NCI-H1105 (cell line): ENCODE measurements at places on chromosomes 6 and 20.

DNA sequence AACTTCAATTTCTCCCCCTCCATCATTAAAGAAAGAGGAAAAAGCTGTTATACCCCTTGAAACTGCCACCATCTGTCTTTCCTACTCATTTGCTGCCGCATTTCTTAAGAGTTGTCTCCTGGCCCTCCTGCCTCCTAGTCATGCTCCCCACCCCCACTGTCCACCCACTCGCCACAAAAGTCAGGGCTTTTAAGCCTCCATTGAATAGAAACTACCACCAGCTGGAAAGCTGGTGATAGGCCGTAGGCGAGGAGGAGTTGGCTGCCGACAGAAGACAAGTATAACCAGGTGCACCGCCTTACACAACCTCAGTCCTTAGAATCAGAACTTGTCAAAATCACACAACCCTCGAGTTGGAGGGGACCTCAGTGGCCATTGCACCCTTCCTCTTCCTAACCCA lies 67.6 kb downstream of the B3GAT2 start:
- no peak for DNase-seq

DNA sequence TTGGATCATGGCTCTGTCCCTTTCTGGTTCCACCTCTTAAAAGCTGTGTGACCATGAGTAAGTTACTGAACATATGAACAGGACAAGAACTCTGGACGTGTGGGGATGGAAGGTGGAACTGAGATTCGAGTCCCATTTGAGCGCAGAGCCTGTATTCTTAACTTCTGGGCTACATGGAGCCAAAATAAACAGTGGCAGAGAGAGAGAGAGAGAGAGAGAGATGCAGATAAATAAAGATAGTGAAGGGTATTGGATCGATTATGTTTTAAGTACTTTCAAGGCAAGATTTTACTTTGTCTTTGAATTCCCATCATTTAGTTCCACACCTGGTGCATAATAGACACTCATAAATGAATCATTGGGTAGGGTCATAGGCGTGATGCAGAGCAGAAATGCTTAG lies 39.7 kb downstream of the SLC35D3 start:
- DNase-seq: no peak

DNA sequence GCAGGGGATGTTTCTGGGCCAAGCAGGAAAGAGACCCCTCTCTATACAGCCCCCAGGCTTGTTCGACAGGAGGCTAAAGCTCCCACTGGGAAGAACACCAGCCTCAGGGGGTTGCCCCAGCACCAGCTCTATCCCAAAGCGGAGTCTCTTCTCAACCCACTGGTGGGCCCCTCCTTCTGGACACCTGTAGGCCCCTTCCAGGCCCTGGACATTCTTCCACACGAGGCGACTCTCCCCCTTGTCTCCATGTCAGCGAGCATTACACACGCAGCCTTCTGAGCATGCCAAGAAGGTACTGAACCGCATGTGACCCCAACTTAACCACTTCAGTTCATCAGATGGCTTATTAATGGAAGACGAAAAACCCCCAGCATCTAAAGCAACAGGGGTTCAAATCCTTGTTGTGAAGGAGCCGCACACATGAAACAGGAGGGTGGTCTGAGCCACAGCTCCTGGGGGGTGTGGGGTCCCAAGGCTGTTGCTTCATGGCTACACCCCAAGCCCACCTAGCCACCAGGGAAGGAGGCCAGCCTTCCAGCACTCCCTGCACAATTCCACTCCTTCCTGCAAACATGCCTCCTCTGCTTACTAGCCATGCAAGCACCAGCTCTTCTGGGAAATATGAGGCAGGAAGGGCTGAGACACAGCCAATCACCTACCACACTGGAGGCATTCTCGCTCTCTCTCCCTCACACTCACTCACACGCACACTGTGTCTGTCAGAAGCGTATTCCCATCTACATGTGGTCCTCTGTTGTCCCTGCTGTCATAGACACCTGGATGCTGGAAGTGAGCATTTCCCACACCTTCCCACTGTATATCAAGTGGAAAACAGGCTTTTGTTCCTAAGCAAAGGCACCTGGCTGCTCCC lies 104.5 kb downstream of the NOL4L start:
- no peak for DNase-seq

DNA sequence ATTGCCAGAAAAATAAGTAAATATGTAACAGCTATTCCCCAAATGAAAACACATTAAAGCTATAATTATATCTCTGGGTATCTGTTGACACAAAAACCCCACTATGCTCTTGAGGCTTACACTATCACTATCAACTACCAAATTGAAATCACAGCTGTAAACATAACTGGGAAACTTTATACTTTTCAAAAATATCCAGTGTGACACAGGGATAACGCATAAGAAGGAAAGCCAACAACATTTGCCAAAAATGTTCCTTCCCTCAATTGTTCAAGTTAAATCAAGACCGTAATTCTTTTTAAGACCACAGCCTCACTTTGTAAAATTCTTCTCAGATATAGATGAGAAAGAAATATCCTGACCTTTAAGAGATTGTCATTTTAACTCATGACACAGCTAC lies 3.1 kb downstream of the ZHX3 start:
- no peak for DNase-seq

DNA sequence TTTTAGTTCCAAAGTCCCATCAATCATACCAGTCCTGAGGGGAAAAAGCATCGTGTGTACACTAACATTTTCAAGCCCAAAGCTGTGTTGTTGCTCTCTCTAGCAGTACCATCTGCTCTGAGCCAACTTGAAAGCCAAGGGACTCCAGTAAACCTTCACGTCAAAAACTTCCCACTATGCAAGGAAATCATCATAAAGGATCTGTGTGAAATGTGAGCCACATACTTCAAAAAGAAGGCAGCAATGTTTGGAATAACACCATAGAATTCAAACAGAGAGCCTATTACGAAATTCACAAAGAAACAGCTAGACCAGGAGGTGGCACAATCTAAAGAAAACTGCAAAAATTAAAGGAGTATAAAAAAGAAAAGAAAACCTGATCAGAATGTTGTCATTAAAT lies 399.8 kb upstream of the EPHA7 start:
- no peak for DNase-seq

DNA sequence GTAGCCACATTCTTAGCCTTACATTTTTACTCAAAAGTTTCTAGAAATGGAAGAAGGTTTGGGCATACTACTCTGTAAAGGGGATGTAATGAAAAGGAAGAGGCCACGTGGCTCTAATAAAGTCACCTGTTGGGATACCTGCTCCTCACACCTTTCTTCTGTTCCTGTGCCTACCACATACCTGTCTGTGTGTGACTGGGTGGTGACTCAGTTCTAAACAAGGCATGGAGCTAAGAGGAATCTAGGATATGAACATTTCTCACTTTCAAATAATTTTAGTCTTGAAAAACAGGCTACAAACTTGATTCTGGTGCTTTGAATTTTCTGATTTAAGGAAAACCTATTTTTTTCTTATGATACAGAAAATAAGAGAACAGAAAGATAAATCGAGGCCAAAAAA lies 363.6 kb downstream of the RFPL4B start:
- DNase-seq: no peak

GRCh38 chr6:168418711-168419121 lies 22.3 kb upstream of the SMOC2 start:
- DNase-seq: no peak

GRCh38 chr6:125203395-125203794 lies 49.8 kb downstream of the TPD52L1 start:
- DNase-seq: no peak

- DNase-seq: no peak
Measured at GRCh38 chr6:105522626-105523322, 119.9 kb upstream of the PREP start.

- DNase-seq: no peak
Measured at GRCh38 chr6:168291450-168291849, 28.1 kb downstream of the DACT2 start.

DNA sequence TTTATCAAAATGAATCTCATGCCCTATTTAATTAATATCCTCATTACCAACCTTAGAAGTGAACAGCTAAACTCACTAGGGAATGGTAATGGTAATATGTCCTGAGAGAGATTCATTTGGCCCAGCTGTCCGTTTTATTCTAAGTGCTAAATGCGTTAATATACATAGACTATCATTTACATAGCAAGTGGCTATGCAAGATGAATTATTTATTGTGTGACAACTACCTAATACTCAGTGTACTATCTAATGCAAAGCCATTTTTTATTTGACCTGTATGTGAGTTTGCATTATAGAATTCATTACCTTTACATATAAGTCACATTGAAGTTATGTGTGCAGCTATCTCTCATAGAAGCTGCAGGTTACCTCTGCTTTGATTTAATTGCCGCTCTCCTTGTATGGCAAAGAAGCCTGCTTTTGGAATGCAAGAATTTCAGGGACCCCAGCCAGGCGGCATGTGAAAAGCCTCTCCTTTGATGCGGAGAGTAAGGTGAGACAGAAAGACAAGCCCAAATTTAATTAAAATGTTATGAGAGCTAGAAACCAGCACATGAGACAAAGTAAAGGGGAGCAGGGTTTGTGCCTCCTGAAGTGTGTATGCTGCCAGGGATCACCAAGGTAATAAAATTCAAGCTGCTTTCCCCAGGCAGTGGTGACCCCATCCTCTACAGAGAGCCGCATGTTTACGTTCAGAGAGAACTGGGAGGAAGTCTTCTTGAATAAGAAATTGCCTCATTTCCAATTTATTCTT lies 693.0 kb upstream of the MAP3K7 start:
- DNase-seq: no peak

GRCh38 chr6:101290346-101290745 lies 103.2 kb upstream of the GRIK2 start:
- DNase-seq: no peak

DNA sequence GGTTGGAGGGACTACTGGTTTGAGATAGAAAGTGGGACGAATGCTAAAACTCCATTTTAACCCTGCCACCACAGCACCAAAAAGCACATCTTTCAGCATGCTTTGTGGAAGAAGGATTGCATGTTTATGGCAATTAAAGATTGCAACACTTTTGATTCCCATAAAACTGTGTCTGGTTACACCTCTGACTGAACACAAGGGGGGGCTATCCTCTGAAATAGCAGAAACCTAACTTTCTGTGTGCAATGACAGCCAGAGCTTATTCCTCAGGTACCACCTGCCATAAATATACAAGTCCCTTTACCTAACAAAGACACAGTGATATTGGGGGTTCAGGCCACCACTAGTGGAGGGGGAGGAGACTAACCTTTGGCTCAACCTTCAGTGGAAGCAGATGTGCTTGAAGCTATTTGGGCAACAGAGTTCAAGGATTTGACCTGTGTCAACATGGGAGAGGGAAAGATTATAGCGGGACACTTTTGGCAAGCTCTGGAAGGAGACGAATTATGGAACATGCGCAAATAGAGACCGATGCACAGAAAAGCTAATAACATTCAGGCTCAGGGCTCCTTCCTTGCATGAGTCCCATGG lies 9.6 kb upstream of the PLG start:
- no peak for DNase-seq

GRCh38 chr20:41900201-41900691 lies 282.1 kb upstream of the CHD6 start:
- peak; percentile 68 for DNase-seq

DNA sequence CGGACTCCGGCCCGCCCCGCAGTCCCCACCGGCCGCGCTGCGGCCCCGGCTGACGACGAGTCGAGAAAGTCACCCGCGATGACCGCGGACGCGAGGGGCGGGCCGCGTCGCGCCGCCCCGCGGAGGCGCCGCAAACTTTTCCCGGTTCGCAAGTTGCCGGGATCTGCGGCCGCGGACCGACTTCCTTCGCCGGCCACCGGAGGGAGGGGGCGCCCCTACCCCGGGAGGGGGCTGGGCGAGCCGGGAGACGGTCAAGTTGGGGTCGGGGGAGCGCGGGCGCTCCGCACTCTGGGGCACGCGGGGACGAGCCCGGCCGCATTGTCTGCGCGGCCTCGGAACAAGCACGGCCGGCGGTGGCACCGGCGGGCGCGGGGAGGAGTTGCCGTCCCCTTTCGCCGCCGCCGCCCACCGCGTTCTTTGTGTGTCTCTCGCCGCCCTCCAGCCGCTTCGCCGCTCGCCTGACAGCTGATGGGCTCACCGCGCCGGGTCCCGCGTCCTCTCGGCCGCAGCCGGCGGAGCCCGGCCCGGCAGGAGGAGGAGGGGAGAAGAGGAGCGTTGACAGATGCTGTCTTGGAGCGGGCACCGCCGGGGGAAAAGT lies 131.6 kb downstream of the OGFRL1 start:
- DNase-seq: no peak

- DNase-seq: no peak
Measured at GRCh38 chr6:78639111-78640110, 227.9 kb upstream of the IRAK1BP1 start.

- no peak for DNase-seq
Measured at GRCh38 chr6:168606722-168607121, 165.7 kb downstream of the SMOC2 start.

GRCh38 chr20:52190437-52191131 lies 995 bp downstream of the ZFP64 start:
- DNase-seq: peak; percentile 23

- no peak for DNase-seq
Measured at GRCh38 chr20:32877507-32877906, 18.8 kb downstream of the EFCAB8 start.

- DNase-seq: no peak
Measured at GRCh38 chr6:27136978-27137814, 110.3 kb upstream of the PRSS16 start.

DNA sequence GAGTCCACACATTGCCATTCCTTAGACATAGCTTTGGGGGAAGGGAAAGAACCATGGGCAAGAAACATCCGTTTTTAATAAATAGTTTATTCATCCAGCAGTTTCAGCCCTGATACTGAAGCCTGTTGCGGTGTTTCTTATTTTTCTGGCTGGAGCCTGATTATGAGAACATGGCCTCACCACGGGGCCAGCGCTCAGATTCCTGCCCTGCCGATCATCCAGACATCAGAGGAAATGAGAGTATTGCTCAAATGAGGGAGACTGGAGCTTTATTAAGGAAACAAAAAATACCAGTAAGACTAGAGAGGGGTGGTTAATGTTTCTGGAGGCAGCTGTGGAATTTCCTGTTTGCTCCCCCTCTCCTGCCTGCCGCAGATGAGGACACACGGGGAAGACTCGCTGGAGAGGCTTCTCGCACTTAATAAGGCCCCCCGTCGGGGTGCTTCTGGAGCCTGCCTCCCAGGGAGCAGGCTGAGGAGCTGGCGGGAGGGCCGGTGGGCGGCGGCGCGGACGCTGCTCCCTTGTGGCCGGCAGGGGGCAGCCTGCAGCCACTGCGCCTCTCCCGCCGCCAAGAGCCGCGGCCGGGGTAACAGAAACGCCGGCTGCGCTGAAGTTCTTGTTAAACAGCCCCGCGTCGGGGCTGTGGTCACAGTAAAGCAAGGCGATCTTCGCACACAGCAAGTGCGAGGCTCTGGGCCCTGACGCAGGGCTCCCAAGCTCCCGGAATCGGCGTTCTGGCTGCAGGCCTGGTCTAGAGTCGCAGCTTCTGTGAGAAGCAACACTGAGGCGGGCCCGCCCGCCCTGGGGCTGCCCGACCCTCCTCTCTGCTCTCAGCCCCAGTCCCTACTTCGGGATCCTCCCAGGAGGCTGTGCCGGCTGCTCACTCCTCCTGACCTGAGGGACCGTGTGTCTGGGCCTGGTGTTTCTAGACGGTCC lies 17.5 kb downstream of the LEMD2 start:
- peak; percentile 80 for DNase-seq

- DNase-seq: no peak
Measured at GRCh38 chr6:138106665-138107077, 548 bp downstream of the PERP start.
